ENCODE measurements at places on chromosomes 4 and X.

- DNase-seq: no peak
Observed at GRCh38 chr4:166012129-166013030, 139.3 kb downstream of the TLL1 start.

DNA sequence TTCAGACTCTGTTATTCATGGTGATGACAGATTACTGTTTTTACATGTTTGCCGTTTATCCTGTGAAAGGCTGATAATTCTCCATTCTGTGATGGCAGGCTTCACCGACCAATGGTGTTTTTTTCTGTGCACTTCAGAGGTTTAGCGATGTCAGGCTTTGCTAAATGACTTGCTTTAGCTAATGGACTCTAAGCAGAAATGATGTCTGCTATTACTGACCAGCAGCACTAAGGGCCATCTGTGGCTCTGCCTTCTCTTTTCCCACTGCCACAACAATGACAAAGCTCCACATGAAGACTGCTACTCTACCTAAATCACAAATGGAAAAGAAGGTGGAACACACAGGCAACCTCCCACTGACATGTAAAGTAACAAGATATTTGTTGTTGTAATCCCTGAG is 68.4 kb upstream of the ALB start:
- DNase-seq: no peak

GRCh38 chrX:138709886-138710791 is 1.4 kb downstream of the FGF13 start:
- no peak for DNase-seq

DNA sequence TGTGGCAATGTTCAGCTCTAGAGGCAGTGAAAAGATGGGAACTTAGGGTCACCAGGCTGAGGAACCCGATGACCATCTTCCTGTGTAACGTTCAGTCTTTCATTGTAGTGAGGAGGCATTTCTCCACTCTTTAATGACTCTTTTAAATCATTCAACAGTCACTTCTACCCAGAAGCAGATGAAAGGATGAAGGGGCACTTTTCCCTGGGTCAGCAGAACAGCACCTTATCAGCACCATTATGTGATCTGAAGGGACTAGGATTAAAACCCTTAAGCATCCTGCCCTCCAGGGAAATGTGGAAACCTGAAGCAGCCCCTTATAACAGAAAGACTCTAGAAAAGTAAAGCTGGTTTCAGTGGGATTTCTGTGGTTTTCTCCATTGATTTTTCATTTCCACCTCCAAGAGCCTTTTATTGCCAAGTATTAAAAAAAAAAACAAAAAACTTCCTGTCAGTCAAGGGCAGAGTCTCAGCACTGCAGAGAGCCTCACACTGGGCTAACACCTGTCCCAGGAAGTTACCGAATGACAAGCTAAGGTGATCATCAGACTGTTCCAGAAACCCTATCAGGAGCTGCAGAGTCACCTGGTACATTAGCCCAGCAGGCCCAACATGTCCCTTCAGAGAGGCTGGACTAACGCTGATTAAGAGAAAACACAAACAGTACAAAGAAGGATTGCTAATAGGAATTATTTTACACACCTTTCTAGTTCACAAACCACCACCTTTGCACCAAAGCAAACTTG is 185.9 kb downstream of the SHROOM3 start:
- no peak for DNase-seq

DNA sequence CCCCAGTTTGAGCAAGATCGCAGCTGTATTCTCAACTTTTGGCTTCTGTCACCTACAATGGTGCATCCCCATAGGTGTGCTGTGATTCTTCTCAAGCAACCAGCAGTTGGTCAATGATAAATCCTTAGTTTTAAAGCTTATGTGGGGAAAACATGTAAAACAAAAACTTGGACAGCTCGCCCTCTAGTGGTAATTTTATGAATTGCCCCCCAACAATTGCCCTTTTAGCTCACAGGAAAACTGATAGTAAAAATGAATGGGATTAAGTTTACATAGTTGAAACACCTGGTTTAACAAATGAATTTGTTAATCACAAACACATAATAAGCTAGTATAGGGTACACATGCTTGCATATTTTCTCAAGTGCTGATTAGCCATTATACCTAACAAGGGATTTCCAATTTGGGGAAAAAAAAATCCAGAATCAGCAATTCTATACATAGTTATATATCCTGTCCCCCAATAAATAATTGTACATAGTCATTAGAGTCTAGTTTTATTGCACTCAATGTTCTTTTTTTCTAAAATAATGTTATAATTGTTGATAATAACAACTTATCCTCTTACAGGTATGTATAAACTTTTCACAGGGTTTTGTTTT is 30.1 kb downstream of the TEX13A start:
- DNase-seq: no peak

GRCh38 chr4:51884606-51885005 is 41.7 kb downstream of the DCUN1D4 start:
- no peak for DNase-seq

DNA sequence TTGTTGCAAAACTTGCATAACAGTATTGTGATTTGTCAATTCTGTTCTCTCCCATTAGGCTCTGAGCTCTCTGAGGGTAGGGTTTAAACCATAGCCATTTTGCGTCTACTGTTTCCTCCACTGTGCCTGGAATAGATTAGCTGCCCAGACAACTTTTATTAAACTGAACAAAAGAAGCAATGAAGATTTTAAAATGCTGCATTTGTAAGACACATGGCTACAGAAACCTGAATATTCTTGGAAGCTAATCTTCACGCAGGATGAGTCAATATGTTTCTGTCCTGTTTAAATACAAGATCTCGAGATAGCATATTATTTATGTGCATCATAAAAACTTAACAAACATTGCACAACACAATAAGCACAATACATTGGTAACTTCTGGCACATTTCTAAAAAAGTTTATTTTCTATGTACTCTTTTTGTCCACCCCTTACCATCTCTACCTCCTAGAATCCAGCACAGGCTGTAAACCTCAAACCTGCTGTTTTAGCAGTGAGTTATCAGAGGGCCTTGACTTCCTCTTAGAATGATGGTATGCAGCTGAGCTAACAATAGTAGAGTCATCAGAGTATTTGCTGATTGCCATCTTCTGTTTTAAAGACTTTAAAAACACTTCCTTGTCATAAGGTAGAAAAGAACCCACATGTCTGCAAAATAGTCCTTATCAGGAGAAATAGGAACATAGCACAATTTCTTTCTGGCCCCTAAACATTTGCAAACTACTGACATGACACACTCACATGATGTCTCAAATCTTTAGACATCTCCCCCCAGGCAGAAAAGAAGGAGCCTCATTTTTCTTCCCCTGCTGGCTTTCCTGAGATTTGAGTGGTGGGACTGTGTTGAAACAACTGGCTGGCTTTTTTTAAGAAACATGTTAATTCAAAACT is 10.6 kb upstream of the CCNG2 start:
- no peak for DNase-seq

- DNase-seq: no peak
Observed at GRCh38 chr4:177099211-177099610, 210.5 kb upstream of the NEIL3 start.

DNA sequence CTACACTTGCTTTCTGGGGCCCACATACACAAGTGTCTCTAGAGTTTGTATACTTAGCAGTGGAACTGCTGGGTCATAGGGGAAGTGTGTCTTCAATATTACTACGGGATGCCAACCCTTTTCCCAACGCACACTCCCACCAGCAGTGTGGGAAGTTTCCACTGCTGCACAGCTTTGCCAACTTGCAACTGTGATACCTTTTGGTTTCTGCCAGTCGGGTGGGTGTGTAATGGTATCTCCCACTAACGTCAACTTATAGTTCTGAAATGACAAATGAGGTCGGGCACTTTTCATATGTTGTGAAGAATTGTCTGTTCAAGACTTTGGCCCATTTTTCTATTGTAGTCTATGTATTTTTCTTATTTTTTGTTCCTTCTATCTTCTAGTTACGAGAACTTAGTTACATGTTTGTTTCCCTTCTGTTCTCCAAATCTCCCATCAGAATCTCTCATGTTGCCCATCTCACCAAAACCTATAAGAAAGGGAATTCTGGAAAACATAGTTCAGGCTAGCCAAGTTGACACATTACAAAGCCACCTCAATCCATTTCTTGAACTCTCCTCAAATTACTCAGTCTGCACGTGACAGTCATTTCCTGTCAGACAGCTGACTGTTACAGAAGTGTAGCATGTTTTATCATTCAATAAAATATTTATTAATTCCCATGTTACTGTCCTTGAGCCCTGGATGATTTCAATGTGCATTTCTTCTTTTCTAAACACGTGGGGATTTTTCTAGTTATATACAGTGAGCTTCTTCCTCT is 30.7 kb downstream of the PNMA6E start:
- DNase-seq: no peak

DNA sequence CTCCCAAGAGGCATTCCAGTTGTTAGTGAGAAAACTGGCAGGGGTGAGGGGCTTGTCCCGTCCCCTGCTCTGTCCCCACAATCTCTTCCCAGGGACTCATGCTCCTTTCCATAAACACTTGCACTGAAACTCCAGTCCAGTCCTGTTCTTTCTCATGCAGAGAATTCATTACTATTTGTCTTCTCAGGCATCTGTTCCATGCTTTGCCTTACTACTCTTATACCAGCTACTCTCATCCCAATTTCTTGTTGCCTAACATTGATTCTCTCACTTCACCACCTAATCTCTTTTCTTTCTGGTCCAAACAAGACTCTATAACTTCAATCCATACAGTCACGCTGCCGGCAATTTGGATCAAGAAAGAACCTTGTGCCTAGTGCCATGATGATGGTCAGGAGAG is 97.1 kb upstream of the VEGFC start:
- no peak for DNase-seq

Measured in NCI-H774 (cell line).